Foreskin keratinocyte (primary cell): ENCODE measurements at places on chromosomes 11 and 22. TPM values are rescaled to one million over a fixed set of nuclear protein-coding genes. Genes with fewer than 3 reads are reported as not detected.

DNA sequence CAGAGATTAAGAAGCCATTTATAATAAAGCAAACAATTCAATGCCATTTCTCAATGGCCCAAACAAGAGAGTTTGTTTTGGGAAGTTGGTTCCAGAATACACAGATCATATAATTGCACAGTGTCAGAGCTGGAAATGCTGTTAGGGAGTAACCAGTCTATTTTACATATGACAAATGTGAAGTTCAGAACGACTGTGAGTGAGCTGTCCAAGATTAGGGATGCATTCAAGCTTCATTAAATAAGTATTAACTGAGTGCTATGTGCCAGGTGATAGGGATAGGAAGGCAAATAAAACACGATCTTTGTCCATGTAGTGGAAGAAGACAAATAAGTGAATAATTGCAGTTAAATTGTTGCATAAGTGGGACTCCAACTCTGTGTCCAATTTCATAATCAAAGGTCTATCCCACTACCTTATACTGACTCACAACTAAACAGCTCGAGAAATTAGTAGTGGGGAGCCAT lies 33.1 kb upstream of the PICALM start:
- peak; percentile 38 for DNase-seq

- DNase-seq, result no peak
These were observed 312.2 kb upstream of the C11orf87 start for GRCh38 chr11:109109571-109110315.

Gene PRAME
- total RNA-seq, result not detected in 2 replicates

Gene SCO2
- 1.3 and 1.9 TPM in 2 replicates for total RNA-seq

GRCh38 chr11:44018829-44019228 lies 29.0 kb upstream of the ACCSL start:
- DNase-seq, result no peak

- no peak for DNase-seq
These were observed 7.5 kb downstream of the AP1B1 start for GRCh38 chr22:29380856-29381255.

DNA sequence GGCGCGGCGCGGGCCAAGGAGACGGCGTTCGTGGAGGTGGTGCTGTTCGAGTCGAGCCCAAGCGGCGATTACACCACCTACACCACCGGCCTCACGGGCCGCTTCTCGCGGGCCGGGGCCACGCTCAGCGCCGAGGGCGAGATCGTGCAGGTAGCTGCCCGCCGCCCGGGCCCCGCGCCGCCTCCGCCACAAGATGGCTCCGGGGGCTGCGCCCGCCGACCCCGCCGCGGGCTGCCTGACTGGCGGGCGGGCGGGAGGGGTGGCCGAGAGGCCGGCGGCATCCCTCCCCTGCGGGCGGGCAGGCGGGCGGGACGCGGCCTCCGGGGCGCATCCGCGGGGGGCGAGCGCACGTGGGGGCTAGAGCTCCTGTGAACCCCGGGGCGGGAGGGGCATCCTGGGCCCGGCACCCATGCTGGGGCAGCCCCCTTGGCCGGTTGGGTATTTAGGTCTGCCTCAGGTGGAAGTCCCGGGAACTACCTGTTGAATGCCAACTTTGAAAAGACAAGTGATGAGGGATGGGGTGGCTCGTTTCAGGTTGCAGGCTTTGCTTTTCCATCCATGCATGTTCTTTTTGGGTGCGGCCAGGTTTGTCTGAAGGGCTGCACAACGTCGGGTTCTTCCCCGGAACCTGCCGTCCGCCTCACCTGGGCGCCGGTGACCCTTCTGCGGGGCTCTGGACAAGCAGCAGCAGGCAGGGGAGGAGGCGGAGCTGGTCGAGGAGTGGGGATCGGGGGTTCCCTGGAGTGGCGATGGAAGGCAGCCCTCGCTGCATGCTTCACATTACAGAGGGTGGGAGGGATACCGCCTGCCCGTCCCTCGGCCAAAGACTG lies 760 bp downstream of the ZNRF3 start:
- peak; percentile 30 for DNase-seq

DNA sequence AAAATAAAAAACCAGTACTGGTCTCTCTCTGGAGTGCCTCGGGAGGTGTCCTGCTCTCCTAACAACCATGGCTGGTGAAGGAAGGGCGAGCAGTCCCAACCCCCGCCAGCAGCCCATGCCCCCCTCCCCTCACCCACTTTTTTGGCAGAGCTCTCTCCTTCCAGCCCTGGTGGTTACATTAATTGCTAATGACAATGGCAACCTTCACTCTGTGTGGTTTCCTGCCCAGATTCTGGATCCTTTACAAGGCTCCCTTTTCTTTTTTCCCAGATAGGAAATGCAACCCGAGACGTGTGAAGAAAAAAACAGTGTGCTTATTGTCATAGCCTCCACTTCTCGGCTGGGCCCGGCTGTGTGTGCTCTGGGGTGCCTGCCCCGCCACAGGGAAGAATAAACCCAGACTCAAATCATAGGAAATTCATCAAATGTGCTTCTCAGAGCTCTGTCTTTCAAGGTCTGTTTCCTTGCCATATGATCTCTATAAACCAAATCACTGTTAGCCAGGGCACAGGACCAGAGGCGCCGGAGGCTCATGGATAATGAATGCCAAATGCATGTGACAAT lies 513.0 kb downstream of the SOX6 start:
- DNase-seq, result no peak

Gene CLP1
- total RNA-seq, result 22.4 and 23.7 TPM in 2 replicates

DNA sequence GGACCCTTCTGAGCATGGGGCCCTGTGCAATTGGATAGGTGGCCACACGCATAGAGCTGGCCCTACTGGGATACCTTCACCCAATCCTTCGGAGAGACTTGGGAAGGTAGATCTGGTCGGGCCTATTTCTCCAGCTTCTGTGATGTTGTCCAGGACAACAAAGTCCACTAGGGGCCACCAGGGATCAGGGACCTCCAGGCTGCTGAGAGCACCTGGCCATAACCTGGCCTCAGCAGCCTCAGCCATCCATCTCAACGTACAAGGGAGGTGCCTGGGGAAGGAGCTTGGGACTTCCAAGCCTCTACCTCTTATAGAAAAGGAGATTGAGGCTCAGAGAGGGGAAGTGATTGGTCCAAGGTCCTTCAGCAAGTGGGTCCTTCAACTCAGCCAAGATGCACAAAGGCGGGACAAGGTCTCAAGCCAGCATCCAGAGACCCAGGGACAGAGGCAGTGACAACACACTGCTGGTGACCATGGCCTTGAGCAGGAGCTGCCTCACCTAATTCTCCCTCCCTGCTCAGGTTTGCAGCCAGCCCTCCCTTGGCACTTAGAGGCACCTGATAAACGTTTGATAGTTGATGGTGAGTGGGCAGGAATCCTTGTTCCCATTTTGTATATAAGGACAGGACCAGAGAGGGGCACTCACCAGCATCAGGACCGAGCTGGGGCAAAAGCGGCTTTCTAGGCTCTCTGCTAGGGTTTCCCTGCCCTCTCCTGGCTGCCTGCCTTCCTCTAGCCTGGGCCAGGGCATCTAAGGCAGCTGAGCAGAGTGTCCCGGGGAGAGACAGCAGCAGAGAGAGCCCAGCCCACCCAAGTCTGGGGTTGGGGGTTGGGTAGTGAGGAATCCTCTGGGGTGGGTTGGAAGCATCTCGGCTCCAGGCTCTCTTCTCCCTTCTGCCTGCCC lies 4.5 kb downstream of the RAC2 start:
- DNase-seq, result no peak

GRCh38 chr11:67561971-67562619 lies 21.5 kb upstream of the GSTP1 start:
- DNase-seq, result no peak

Gene OR5A1
- total RNA-seq, result not detected in 2 replicates

DNA sequence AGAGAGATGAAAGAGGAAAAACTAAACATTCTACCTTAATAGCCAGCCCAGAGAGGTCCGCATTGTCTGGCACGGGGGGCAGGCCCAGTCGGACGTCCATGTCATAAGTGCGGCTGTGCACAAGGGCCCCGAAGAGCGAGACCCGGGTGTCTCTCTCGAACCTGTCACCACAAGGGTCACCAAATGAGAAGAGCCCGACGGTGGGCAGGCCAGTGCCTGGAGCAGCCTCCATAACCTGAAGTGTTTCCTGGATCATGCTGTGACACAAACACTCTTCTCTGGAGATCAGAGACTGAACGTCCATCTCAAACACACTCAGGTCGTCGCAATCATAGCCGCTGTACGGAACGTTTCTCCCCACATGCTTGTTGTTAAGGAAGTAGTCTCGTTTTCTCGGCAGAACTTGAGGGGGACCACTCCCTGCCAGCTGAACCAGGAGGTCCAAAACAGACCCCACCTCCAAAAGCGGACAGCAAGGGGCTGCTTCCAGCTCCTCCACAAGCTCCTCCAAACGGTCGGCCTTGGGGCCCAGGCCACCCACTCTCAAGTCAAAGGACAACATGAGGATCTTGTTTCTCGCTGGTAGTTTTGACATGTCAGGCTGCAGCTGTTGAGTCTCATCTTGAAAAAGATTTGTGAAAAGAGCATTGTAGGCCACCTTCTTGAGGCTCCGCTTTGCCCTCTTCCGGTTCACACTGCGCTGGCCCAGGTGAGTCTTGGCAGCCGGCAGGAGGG lies 971 bp downstream of the TUBGCP6 start:
- no peak for DNase-seq

Gene RBM4B
- 18.2 and 18.6 TPM in 2 replicates for total RNA-seq

- peak; percentile 89 for DNase-seq
These were observed 36.6 kb downstream of the GAS2 start for GRCh38 chr11:22703040-22703439.

DNA sequence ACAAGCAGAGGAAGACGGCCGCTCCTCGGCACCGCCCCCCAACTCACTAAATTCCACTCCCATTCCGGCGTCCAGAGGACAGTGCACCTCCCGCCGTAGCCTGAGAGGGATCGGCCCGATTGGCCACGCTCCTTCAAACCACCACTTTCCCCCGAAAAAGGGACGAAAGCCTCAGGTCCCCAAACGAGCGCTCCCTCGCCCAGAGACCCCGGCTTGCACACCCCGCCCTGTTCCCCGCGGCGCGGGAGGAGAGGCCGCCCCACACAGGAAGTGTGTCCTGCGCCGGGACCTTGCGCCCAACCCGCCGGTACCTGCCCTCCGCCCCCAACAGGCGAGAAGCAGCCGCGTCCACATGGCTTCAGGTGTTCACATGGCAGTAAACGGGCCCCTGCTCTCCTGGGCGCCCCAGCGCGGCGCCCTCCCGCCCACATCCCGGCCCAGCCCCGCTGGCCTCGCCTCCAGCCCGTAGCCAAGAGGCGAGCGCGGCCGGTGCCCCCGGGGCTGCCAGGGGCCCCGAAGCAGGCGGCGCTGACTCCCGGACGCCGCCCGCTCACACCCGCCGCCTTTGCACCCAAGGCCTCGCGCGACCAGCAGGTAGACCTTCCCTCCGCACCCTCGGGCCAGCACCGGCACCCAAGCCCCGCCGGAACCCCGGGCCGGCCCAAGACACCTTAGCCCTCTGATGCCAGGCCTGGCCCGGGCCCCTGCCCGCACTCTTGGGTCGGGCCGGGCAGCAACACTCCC lies 849 bp downstream of the TCF20 start:
- no peak for DNase-seq

Gene NCAPH2
- 66.6 and 68.4 TPM in 2 replicates for total RNA-seq

DNA sequence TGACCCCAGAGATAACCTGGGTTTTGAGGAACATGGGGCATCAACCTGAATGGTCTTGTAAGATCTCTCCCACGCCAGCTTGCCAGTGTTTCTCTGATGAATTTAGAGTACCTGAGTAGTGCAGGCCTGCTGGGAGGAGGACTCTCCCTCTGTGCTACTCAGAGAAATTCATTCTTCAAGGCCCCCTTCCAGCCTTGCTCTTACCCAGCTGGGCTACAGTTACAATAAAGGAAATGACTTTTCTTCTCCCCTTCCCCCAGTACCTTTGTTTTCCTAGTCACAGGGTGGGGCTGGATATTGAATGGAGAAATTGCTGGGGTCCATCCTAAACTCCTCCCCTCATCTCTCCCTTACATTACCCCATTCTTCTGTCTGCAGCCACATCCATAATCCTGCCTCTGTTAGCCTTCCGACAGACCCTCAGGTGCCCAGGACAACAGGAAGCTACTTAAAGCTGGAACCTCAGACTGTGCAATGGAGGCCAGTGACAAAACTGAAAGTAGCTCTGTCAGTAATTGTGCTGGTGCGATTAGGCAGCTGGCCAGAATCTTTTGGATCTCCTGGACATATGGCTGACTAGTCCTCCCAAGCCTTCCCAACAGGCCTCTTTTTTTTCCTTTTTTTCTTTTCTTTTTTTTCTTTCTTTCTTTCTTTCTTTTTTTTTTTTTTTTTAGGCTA lies 17.4 kb downstream of the LIMK2 start:
- no peak for DNase-seq

Gene OR4C46
- total RNA-seq, result not detected in 2 replicates

DNA sequence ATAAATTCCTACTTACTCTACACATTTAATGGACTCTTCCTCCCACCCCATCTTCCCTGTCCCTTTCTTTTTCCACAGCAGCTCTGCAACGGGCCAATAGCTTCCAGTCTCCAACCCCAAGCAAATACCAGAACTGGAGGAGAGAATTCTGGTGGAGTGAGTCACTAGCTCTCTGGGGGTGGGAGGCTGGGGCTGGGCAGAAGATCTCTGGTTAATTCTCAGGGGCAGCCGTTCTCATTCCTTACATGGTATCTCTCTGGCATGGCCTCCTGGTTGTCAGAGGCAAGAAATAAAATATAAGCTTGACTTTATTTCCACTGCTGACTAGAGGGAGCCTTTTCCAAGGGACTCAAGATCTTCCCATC lies 90.4 kb upstream of the PARVA start:
- DNase-seq, result peak; percentile 86

Gene H19
- 33.1 and 48.9 TPM in 2 replicates for total RNA-seq

Gene TMEM138
- total RNA-seq, result 41.4 and 46.2 TPM in 2 replicates

DNA sequence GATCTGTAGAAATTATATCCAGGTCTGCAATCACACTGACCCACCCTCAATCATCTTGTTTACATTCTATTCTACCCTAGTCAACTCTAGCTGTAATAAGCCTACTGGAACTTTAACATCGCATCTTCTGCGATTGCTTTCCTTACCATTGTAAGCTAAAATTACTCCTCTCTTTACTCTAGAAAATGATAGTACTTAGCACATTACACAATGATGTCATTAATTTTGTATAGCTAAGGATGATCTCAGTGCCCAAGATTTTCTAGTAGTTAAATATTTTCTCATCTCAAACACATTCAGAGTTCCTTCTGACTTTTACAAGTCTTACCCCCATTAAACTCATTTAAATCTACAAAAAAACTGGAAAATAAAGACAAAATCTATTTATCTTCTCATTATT lies 39.6 kb upstream of the CTSC start:
- DNase-seq, result no peak

DNA sequence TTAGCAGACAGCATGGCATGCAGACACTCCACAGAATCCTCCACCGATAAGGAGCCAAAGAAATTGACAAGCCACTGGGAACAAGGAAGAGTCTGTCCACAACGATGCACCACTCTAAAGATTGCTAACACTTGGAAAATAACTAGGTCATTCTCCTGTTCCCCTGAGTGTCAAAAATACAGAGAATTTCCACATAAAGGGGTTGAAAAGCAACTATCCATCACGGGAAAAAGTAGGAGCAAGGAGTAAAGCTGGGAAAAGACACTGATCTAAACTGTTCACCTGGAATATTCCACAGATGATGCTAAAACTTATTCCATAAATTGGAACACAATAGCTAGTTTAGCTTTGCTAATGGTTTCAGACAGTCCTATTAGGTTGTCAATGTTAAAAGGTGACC lies 47.0 kb upstream of the SLC25A1 start:
- DNase-seq, result no peak

GRCh38 chr11:101807531-101807930 lies 107.3 kb upstream of the CEP126 start:
- DNase-seq, result no peak

GRCh38 chr11:76797341-76798201 lies 14.4 kb downstream of the TSKU start:
- DNase-seq, result no peak

Gene HMOX1
- total RNA-seq, result 1.2 and 3.1 TPM in 2 replicates

Gene DBX1
- total RNA-seq, result not detected in 2 replicates

Gene OR4A16
- not detected in 2 replicates for total RNA-seq
